ENCODE measurements at places on chromosomes 12 and 14.

GRCh38 chr14:35045798-35046047 is 349 bp upstream of the FAM177A1 start:
- no peak for DNase-seq

- no peak for DNase-seq
Measured at GRCh38 chr12:40986001-40986400, 202.1 kb upstream of the PDZRN4 start.

GRCh38 chr12:104354167-104354867 is 50.8 kb downstream of the EID3 start:
- no peak for DNase-seq

DNA sequence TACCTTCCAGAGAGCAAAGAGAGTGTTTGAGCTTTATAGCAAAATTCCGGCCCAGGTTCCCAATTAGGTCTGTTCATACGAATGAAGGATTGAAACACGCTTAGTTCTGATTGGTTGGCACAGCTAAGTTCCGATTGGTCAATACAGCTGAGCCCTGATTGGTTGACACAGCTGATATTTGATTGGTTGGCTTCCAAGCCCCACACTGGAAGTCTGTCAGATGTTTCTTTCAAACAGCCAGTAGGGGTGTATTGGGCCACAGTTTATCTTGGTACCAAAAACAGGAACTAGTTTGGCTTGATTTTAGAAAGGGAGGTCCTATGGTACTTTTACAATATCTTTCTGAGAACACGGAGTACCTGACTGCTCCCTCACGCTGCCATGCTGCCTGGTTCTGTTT is 93.4 kb downstream of the CAND1 start:
- DNase-seq, result no peak

DNA sequence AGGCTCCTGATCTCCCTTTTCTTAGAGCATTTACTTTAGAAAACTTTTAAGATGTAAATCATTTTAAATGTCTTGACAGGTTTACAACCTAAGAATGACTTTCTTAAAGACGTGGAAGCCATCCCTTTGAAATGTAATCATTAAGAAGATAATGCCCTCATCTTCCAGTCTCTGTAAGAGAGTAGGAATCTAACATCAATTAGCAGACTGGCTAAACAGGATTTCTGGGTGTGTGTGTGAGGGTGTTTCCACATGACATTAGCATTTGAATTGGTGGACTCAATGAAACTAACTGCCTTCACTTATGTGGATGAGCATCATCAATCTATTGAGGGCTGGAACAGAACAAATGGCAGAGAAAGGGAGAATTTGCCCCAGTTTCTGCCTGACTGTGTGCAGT is 329.5 kb downstream of the RPL10L start:
- no peak for DNase-seq

DNA sequence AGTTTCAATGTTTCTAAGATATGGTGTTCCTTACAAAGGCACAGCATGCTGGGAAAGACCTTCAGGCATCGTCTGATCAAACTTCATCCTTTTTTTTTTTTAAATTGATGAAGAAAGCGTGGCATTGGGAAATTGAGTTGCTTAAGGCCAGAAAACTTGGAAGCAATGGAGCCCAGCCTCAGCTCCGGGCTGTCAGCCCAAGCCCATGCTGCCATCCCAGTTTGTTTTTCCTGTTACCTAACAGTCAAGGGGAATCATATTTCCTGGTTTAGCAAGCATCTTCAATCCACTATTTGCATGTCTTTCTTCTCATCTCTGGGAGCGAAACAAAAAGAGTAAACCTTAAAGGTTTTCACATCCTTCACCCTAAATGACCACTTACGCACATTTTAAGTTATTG is 200.2 kb downstream of the CHST11 start:
- peak; percentile 51 for DNase-seq

- no peak for DNase-seq
Measured at GRCh38 chr12:11854011-11854499, 204.6 kb downstream of the ETV6 start.

GRCh38 chr12:116406529-116406928 is 129.0 kb upstream of the MED13L start:
- peak; percentile 54 for DNase-seq

- peak; percentile 97 for DNase-seq
Measured at GRCh38 chr14:36661506-36662257, at the start of gene PAX9. Gene PAX9 (plus strand): TSS chr14:36661860. CDS start chr14:36662090, 230 bp downstream.

DNA sequence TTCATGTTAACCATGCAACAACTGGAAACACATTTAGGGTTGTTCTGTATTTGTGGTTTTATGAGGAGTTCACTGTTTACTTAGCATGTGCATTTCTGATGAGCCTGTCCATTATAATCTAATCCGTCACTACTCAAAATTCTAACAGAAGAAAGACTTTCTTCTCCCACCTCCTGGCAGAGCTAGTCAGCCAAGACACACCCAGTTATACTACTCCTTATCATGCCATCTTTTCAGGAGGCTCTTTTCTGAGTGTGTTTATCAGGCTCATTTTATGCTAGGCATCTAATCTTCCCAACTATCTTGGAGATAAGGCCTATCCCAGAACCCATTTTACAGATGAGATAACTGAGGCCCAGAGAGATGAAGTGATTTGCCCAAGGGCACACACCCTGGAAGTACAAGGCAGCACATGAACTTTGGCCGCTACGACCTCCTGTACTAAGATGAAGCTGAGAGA is 10.4 kb upstream of the MED13L start:
- DNase-seq, result no peak

DNA sequence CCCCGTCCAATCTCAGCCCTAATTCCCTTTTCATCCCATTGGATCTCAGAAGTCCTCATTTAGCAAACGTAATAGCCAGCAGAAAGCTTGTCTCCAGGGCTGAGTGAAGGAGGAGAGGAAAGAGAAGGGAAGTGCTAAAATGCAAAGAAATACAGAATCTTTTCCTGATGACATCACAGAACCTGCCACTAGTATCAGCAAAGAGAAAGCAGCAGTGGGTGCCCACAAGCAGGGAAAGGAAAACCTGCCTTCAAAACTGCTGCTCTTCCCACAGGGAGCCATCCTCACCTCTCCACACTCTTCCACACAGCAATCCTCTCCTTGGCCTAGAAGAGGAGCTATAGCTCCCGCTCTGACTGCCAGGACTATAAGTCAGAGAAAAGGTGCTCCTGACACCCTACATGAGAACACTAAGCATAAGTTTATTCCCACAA is 11.3 kb downstream of the MED13L start:
- no peak for DNase-seq

- DNase-seq, result no peak
Measured at GRCh38 chr12:104752881-104753280, 205.2 kb downstream of the SLC41A2 start.

GRCh38 chr12:81819991-81820633 is 61.0 kb upstream of the PPFIA2 start:
- DNase-seq, result no peak

GRCh38 chr12:123143736-123144461 is 7.0 kb downstream of the PITPNM2 start:
- no peak for DNase-seq

- no peak for DNase-seq
Measured at GRCh38 chr12:24954261-24954660, 5.4 kb upstream of the BCAT1 start.

DNA sequence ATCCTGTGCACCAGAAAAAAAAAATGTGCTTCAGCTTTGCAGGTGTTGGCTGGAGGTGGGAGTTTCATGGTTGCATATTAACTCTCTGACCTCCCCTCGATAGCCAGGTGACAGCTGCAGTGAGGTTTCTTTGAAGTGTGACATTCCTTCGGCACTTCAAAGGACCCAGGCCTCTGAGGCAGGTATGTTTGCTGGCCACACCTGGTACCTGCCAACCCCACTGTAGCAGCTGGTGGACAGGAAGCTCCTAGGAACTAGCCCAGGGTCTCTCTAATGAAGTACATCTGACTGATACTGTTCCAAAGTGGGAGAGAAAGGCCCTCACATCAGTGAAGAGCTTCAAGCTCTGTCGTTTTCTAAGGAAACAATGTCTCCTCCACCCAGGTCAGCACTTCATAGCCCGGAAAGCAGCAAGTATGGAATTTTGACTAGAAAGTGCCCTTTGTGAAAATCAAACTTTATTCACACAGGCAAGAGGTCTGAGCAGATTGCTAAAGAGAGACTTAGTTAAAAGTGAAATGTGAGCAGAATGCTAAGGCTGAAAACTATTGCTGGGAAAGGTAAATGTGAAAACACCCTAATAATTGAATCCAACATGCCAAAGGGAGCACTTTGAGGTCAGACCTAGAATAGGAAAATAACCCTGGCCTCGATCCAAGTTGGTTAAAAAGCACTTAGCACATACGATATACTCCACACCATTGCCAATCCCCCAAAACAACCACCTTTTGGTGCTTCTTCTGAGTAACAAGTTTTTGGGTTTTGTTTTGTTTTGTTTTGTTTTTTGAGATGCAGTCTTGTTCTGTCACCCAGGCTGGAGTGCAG is 71.3 kb downstream of the PHLDA1 start:
- peak; percentile 39 for DNase-seq

GRCh38 chr14:38208618-38209562 is 1.2 kb downstream of the SSTR1 start:
- no peak for DNase-seq

DNA sequence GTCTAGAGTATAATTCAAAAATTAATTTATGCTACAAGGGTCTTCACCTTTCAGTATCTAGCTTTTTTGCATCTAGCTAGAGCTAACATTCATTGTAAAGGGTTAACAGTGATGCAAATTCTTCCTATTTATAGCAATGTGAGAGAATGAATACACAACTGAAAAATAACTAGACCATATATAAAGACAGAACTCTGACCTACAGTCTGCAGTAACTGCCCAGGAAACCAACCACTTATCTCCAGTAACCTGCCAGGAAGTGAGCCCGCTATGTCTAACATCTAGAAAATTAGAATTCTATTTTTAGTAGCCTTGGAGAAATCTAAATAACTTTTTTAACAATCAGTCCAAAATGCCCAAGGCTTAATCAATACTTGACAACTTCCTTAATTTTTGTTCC is 1021.9 kb downstream of the LRFN5 start:
- no peak for DNase-seq

DNA sequence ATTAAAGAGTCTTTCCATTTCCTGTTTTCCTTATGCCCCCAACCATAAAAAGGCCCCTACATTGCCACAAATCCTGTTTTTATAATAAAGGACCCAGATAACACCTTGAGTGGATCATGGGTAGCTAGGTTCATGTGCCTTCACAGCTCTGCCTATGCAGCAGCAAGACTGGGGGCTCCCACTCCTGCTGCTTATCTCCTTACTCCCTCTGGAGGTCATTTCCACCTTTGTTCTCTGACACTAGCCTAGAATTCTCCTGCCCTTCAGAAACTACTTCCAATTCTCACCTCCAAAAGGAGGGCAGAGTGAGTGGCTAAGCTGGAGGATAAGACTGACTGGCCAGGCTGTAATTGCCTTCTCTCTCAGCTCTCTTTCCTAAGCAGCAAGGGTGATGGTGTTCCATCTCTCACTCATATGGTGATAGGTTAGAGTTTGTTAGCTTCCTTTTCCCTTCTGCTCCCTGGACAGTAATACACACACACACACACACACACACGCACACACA is 20.0 kb upstream of the STAC3 start:
- DNase-seq, result no peak

DNA sequence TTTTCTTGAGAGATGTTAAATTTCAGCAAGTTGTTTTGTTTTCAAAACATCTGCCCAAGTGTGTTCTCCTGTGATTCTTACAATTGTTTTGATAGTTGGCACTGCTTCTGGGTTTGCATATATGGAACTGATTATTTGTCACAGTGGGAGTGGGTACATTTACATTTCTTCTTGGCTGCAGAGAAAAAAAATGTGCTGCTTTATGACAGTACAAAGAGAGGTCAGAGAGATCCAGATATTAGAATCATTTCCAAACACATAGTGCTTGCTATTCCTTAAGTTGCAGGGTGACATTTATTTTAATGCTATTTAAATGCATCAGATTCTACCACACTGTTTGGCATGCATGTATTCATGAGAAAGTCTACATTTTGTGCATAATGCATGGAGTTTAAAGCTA is 303.5 kb upstream of the MDGA2 start:
- no peak for DNase-seq

DNA sequence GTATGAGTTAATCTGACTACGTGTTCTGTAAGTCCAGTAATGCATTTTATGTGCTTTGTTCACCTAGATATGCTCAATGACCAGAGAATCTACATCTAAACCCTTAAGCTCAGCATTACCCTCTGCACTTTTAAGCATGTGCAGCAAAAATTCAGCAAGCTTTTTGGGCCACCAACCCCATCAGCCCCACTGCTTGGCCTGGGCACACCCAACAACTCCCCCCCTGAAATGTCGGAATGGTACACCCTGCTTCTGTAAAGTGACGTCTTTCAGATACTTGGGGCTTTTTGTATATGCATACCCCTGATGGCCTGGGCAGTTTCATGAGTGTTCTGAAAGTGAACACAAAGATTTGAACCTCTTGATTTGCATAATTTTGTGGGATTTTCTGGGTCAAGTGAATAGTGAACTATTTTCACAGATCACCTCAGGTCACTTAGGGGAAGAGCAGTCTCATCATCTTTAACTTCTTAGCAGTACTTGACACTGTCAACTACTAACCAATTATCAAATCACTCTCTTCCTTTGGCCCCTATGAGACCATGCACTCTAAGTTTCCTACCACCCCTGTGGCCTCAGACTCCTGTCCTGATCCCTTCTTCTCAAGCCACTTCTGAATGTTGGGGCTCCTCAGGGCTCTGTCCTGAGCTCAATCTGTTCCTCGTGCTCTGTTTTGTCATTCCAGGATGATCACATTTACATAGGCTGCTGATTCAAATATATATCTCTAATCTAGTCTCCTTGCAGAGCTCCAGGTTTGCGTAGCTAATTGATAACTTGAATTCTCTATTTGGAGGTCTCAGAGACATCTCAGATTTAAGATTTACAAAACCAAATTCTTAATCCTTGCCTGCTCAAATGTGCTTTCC is 36.3 kb upstream of the PPM1A start:
- no peak for DNase-seq

DNA sequence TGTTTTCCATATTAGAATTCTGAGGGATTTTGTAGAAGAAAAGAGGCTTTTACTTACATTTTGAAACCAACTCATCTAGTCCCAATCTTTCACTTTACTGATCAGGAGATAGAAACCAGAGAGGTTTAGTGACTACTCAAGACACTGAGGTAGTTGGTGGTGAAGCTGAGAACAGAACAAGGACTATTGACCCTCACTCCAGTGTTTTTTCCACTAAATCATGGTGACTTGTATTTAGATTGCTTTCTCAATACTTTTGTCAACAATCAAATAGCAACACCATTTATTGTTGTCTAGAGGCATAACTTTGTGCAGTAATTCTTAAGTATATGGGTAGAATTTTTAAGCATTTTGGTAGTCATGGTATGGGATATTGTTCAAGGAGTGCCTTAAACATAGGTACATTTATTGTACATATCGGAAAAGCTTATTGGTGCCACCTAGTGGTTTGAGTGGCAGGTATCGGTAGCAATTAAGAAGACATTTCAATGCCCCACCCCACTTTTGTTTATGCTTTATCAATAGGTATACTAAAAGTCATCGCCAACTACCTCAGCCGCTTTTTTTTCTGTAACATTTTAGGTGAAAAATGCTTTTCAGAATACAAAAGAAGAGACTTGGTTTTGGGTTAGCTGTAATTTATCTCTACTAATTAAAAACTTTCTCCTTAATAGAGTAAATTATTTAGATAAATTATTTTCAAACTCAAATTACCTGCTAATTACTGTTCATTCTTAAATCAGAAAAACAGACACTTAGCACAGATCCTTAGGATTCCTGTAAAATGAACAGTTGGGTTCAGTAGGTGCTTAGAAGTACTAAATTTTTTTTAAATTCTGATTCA is 47.3 kb upstream of the PAWR start:
- peak; percentile 47 for DNase-seq
